Inflammatory macrophage treated with lipopolysaccharide for 1 hour (primary cell): ENCODE measurements at places on chromosomes 5 and 9.

DNA sequence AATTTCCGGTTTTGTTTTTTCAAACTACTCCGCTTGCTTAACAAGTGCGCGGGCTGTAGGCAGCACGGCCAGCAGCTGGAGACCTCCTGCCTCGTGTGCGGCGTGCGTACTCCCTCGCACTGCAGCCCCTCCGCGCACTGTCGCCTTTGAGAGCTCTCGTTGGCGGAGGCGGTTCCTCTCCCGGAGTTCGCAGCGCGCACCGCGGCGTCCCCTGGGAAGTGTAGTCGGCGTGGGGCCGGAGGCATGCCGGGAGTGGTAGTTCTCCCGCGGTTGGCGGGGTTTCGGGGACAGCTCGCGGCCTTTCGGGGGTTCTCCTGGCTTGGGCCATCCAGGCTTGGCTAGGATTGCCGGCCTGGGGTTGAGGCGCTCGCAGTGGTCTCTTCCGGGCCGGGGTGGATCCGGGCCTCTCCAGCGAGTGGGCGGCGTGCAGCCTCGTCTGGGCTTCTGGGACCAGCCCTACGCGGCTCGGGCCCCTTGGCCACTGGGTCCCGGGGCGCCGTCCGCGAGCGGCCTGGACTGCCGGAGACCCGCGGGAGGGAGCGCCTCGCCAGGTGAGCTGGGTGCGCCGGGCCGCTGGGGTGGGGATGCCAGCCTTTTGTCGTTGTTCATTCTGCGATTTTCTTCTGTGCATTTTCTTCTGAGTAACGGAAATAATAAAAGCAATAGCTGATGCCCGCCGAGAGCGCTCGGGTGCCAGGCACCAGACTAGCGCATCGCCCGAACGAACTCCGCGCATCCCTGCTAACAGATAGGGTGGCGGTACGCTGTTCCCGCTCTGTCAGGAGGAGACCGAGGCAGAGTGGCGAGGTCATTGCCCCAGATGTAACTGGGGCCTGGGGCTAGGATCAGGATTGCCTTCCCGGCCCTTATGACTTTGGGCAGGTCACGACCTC lies at the start of gene ZNF354C:
TSS of gene ZNF354C (plus strand) at position 258 of the 893 bp plus-strand sequence. CDS start 1,696 bp downstream, outside the sequence.
- peak; percentile 78 for DNase-seq

DNA sequence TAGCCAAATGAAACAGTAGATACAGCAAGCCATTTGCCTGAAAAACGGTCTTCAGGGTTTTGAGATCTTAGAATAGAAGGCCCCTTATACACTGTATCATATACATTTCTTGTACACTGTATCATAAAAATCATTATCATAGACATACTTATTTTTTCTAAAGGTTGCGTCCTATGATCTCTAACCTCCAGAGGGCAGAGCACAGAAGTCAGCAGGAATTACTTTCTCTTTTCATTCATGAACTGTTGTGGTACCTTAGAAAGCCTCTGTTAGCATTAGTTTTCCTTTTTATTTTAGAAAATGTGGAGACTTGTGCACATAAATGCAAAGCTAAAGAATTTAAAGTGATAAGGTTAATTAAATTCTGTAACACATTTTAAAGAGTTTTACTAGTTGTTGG lies 115.4 kb downstream of the OXCT1 start:
- peak; percentile 4 for DNase-seq

DNA sequence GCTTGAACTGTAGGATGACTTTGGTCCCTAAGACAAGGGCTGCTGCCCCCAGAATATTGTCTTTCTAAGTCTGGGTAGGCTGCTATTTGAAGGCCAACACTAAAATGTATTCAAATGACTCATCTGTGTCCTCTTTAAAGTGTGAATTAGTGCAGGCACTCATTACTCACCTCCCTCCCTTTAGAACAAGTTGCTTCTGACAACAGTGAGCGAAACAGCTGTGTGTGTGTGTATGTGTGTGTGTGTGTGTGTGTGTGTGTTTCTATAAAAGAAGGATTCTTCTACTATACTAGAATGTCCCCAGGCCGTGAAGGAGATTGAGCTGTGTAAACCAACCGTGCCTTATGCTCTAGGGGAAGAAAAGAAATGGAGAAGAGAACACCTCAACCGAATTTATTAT lies 1337.2 kb downstream of the PTPRD start:
- DNase-seq = no peak

DNA sequence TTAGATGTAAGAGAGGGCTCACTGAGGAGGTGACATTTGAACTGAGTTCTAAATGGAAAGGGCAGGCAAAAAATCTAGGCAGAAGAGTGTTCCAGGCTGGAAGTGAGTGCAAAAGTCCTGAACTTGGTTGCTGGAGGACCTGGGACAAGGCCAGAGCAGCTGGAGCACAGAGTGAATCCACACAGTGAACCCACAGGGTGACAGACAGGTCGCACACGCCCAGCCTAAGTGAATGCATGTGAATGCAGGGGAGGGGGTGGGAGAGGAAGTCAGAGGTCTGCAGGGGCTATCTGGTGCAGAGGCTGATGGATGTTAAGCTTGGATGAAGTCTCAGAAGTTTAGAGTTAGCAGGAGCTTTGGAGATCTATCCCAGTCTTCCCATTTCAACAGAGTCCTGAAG lies 556 bp upstream of the TTF1 start:
- no peak for DNase-seq

- no peak for DNase-seq
Measured at GRCh38 chr5:8930021-8930420, 615.9 kb downstream of the SEMA5A start.

DNA sequence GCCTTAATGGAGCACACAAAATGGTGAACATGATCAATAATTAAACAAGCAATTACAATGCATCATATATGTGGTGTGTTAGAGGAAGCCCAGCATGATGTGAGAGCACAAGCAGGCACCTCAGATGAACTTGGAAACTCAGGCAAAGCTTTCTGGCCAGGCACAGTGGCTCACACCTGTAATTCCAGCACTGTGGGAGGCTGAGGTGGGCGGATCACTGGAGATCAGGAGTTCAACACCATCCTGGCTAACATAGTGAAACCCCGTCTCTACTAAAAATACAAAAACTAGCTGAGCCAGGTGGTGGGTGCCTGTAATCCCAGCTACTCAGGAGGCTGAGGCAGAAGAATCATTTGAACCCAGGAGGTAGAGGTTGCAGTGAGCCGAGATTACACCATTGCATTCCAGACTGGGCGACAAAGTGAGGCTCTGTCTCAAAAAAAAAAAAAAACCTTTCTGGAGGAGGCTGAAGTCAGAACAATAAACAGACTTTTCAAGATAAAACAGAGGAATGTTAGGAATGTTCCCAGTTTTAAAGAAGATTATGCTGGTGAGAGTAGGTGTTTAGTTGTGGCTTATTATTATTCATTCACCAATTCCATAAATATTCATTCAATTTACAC lies 159.4 kb downstream of the CEMIP2 start:
- DNase-seq = no peak
